ENCODE measurements at places on chromosomes 5 and 9.

GRCh38 chr9:129832982-129833381 lies 2.1 kb downstream of the C9orf78 start:
- DNase-seq = no peak

GRCh38 chr9:93288341-93288740 lies 104.4 kb downstream of the WNK2 start:
- DNase-seq = no peak

GRCh38 chr5:30959238-30959637 lies 234.2 kb upstream of the CDH6 start:
- no peak for DNase-seq

GRCh38 chr9:101791938-101792337 lies 53.5 kb upstream of the GRIN3A start:
- DNase-seq = no peak

DNA sequence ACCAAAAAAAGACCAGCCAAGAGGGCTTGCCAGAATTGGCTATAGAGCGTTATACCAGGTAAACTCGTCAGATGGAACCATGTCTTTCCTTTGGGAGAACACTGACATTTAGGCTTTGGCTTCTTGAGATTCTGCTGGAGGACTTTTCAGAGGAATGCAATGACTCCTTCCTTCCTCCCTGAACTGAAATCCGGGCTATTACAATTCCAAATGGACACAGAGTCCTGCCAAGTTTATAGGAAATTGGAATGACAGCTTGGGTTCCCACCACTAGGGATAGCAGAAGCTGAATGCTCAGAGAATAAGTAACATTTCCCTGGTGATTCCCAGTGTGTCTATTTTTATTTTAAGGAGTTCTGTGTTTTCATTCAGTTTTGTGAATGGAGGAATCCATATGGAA lies 143.0 kb downstream of the FGF1 start:
- no peak for DNase-seq

DNA sequence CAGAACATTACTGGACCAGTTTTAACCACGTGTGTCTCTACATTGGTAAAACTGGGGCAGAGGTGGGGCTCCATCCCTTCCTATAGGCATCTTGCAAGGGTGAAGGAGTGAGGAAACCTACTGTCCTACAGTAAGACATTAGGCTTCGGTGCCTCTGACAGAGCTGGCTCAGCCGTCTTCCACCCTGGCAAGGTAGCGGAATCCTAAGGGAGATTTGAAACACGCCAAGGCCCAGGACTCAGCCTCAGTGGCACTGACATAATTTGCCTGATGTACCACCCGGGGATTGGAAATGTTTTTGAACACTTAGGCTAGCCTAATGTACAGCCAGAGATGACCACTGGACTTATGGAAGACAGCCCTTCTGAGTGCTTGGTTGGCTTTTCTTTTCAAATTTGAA lies 329.7 kb upstream of the IRX1 start:
- DNase-seq = no peak

- DNase-seq = no peak
Observed at GRCh38 chr5:53488195-53488722, 7.8 kb downstream of the FST start.

DNA sequence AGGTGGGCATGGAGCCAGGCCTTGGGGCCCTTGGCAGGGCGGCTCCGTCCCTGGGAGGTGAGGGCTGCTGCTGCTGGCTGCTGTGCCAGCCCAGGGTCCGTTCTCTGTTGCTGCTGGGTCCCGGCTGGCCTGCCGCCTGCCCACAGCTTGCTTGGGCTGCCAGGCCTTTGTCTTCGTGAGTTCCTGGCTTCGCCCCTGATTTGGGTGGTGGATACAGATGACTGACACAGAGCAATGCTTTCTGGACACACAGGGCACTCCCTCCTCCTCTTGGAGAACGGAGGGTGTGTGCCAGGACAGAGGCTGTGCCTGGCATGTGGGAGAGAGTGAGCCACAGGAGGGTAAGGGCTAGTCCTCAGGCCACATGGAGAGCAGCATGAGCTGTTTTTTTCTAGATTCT lies 166.1 kb downstream of the MACROH2A1 start:
- DNase-seq = no peak

GRCh38 chr9:125476645-125477044 lies 215.0 kb downstream of the GAPVD1 start:
- no peak for DNase-seq

- DNase-seq = no peak
Observed at GRCh38 chr9:95791695-95792094, 83.8 kb upstream of the ERCC6L2 start.

DNA sequence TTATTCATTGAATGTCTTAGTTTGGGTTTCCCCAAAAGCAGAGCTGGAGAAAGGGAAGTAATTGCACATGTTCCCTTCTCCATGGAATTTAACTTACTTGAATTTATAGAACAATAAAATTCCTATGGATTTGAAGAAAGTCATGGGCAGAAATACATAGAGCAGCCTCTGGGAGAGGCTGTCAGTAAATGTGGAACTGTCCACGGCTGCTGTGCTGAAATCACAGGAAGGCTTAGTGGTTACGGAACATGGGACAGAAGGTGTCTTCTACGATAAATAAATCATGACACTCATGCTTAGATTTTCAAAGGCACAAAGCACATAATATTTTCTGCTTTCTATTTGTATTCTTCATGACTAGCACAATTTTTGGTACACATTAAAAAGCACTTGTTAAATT lies 440.6 kb upstream of the IZUMO3 start:
- DNase-seq = no peak

GRCh38 chr5:80033513-80033912 lies 1.6 kb upstream of the THBS4 start:
- DNase-seq = peak; percentile 3

DNA sequence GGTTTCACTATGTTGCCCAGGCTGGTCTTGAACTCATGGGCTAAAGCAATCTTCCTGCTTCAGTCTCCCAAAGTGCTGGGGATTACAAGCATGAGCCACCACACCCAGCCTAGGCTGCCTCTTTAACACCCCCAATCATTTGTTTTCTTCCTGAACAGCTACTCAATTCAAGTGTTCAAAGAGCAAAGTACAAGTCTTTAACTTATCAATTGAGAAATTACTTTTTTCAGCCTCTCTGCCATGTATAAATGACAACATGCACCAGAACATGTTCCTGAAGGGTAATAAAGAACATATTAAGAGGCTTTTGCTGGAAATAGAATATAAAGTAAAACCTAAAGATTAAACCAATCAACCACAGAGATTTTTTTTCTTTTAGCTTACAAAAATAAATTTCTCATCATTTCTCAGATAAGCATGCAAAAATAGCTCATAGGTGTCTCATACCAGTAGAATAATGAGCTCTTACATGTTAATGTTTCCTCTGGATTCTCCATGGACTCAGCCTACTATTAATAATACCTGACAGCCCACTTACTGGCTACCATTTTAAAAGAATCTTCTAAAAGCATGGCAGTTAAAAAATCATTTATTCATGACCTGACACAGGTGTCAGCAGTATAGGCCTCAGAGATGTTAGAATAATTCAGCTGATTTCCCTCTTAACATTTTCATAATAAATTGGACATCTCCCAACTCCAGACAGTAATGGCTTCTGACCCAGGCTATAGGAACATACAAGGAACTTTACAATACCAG lies 60.0 kb downstream of the MCTP1 start:
- DNase-seq = no peak

DNA sequence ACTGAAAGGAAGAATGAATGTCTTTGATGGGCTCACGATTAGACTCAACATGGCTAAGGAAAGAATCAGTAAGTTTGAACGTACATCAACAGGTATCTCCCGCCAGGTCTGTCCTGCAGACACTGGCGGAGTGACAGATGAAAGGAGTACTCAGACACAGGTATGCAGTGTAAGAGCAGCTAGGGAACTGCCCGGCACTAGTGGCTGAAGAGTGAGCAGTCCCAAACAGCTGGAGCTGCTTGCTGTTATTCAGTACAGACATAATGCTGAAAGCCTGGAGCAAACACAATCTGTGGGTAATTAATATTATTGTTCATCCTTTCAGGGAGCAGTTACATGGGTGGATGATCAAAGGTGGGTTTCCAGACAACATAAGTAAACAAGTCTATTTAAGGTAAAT lies 835.5 kb downstream of the TLE4 start:
- no peak for DNase-seq

- no peak for DNase-seq
Observed at GRCh38 chr9:130626249-130626996, 38.0 kb upstream of the PRDM12 start.

DNA sequence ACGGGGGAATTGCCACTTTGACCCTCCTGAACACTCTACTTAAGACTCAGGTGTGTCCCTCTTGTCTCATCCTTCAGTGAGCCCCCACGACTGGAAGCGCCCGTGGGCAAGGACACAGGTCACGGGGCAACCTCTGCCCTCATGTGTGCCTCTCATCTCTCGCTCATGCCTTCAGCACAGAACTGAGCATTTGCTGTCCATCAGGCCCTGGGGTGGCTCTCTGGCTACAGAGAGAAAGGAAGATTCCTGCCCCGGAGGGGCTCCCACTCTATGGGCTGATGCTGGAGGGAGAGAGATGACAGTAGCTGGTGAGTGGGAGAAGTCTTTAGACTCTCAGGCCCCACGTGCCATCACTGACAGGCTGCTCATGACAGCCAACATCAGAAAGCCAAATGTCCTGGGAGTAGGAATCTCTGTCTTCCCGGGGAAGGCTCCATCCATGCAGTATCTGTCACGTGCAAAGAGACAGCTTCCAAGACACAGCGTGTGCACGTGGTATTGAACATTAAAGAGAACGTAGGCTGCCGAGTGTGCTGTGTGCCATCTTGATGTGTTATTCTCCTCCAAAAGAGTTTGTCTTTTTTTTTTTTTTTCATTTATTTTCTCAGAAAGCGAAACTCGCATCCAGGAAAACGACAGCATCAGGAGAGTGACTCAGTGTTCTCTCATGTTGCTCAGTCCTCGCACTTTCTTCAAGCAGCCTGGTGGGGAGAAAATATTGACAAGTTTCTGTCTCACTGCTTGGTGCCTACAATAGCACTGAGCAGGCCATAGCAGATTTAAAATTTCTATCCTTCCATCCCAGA lies 190.5 kb downstream of the GAS1 start:
- DNase-seq = no peak

DNA sequence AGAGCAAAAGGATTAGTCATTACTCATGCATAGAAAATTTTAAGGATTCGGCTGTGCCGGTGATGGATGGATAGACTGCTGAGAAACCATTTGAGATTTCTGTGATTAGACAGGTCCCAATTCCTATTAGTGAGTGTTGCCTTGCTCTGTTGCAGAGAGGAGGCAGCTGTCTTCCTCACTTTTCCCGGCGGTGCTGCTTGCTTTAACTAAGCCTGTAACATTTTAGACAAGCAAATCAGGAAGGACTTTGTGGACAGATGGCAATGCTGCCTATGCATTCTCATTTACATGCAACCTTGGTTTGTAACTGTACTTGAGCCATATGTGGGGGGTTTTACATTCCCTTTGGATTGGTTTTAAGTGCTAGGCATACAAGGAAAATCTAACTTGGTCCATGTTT lies 1176.3 kb downstream of the CDH18 start:
- DNase-seq = no peak

DNA sequence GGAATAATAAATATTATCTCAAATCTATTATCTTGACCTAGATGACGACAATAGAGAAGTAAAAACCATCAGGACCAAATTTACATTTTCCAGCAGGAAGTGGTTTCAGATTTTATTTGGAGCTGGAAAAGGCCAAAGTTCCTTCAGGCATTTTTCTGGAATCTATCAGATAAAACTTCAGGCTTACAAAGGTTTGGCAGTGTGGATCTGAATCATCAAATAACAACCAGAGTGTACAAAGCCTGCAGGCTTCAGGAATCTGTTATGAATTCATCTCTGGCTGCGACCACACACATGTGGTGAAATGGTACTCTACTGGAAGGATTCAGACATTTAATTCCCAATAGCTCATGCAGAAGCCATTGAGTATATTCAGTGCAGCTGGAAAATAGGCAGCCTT lies 726.4 kb upstream of the GRAMD2B start:
- no peak for DNase-seq

GRCh38 chr5:166119506-166119905 lies 2171.9 kb upstream of the WWC1 start:
- no peak for DNase-seq

DNA sequence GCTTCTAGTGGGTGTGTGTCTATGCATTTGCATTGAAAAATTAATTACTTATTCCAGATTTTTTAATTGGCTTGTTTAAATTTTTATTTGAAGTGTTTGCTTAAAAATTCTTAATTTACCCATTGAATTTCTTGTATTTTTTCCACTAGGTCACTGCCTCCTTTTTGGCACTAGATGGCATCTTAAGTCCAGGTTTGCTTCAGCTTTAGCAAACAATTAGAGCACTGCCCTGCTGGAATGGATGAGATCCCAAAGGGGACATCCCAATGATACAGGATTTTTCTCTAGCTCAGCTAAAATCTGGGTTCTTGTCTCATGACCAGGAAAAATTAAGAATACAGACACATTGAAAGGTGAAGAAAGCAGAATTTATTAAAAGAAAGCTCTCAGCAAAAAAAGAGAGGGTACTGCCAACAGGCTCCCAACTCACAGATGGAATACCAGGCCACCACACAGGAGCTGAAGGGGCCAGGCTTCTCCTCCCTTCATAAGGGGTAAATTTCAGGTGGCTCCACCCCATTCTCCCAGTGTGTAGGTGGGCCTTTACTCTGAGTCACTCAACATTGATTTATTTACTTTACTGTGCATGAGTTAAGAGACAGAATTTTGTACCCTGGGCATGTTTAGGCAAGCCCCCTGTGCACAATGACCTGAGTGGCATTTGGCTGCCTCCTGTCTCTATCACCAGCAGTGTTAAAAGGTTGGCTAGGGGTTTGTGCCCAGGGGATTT lies 532.4 kb downstream of the ANXA1 start:
- no peak for DNase-seq

- no peak for DNase-seq
Observed at GRCh38 chr9:134690946-134691694, 49.5 kb downstream of the COL5A1 start.

DNA sequence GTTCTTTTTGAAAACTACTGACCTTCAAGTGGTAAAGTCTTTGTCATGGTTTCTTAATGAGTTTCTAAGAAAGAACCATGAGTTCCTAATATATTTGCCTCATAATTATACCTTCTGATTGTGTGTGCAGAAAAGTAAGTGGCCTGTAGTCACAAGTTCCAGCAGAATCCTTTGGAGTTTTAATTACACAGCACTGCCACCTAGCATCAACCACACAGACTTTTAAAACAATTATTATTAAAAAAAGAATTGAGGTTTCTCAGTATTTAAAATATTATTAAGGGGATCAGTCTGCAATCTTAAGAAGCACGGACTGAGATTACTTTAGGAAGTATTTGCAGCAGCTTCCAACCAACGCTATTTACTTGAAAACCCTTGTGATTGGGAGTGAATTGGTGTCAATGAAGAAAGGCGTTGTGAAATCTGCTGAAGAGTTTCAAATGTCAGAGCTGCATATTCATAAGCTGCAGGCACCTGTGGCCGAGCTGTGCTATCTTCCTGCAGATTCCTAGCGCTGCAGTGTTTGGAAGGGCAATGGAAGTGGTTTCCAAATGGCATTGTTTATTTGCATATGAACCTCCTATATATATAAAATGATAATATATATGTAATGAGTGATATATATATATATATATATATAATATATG lies 1074.2 kb upstream of the WWC1 start:
- DNase-seq = no peak
